ENCODE measurements at places on chromosomes 12 and 14.

- DNase-seq = no peak
Measured at GRCh38 chr12:64522316-64522715, 70.4 kb downstream of the TBK1 start.

DNA sequence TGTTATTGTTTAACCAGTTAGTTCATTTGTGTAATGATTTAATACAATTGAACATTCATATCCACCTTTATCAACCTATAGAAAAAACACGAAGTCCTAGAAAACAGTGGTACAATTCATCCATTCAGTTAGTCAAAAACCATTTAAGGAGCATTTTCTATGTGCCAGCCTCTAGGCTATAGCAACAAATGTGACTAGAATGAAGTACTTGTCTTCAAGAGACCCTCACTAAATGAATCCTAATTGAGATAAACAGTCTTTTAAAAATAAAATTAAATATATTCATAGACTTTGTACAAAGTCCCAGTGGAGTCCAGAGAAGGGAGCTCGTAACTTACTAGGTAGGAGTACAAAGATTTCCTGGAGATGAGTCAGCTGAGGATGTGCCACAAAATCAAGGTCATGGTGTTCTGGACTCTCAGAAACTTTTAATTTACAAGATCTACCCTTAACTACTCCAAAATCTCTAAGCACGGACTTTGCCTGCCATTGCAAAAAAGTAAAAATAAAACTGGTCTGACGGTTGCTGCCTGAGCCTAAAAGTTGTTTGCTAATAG is 430.7 kb upstream of the DCN start:
- no peak for DNase-seq

DNA sequence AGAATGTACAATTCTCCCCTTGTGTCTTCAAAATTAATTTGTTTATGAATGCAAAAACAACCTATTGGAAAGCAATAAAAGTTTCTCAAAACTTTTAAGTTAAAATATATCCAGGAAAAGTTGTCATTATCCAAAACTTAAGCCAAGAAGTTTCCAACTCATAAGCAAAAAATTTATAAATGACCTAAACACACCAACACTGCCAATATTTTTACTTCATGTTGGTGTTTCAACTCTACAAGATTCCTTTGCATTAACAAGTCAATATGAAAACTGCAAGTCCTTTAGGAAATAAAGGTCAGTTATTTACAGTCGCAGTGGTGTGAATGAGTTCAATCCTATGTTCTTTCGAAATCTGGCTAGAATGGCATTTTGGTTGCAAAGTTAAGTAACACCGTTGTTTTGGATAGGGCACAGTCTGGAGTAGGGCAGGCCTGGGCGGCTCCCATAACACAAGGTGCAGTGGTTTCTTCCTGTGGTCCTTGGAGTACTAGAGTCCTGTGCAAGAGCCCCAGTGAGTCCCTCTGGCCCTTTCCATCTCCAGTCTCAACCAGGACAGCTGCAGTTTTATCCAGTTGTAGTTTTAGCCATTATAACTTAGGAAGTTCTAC is 151.4 kb downstream of the MED13L start:
- no peak for DNase-seq

DNA sequence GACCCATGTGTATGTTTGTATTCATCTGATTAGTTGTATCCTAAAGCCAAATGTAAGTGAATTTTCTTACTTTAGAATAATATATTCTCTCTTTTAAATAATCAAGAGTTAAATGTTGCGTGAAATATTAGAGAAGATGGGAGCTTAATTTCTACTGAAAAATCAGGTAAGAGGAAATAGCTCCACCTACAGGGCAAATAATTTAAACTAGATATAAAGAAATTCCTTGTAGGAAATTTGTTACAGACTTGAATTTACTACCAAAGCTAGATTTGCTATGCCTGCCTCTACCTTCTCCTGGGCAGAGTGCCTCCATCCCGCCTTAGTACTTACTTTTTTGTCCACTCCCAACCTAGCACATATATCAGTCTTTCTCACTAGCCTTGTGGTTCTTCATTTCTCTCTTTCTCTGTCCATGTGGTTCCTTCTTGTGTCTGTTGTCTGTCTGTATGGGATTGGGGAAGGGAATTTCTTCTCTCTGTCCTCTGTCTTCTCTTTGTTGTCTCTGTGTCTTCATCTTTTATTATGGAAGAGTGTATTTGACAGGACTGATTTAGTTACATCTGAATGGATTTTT is 44.7 kb downstream of the PALS1 start:
- peak; percentile 26 for DNase-seq

DNA sequence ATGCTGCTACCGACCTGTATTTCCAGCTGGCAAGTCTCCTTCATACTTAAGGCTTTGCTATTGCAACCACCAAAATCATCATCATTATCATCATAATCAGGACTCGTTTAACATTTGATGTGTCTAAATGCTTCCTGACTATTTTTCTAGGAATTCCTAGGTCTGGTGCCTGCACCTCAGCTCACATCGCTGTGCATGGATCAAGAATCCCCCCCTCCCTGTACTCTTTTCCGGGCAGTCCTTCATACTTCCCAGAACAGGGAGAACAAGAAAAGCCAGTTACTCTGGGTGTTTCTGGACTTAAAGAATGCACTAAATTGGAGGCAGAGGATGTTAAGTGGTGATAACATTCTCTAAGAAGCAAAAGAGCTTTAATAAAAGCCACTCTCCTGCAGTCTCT is 9.4 kb downstream of the ERP27 start:
- no peak for DNase-seq

DNA sequence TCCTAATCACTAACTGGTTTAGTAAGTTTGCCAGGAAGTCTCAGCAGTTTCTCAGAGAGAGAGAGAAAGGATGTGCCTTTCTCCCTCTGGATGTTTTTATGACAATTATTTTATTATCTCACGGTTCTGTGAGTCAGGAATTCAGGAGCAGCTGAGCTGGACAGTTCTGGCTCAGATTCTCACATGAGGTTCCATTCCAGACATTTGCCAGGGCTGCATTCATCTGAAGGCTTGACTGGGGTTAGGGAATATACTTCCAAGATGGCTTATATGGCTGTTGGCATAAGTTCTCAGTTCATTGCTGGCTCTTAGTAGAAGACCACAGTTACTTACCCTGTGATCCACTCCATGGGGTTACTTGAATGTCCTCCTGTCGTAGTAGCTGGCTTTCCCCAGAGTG is 101.2 kb upstream of the ATF7IP start:
- no peak for DNase-seq

- DNase-seq = no peak
Measured at GRCh38 chr12:80184926-80185325, 85.6 kb downstream of the OTOGL start.

DNA sequence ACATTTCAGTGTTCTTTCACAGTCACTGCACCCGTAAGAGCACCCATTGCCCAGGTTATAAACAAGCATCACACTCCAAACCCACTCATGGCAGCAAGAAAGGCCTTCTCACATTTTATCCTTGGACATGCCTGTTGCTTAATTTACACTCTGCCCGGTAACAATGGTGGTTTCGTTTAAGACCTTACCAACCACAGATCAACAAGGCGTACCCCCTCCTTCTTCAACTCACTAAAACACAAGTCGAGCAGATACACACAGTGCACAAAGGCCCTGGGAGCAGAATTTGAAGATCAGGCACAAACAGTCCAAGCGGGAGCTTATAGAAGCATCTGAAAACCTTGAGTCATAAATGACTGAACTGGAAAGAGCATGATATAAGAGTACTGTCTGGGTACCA is 98.1 kb downstream of the GALC start:
- no peak for DNase-seq

GRCh38 chr12:46208370-46208769 is 60.5 kb downstream of the SLC38A1 start:
- DNase-seq = no peak

DNA sequence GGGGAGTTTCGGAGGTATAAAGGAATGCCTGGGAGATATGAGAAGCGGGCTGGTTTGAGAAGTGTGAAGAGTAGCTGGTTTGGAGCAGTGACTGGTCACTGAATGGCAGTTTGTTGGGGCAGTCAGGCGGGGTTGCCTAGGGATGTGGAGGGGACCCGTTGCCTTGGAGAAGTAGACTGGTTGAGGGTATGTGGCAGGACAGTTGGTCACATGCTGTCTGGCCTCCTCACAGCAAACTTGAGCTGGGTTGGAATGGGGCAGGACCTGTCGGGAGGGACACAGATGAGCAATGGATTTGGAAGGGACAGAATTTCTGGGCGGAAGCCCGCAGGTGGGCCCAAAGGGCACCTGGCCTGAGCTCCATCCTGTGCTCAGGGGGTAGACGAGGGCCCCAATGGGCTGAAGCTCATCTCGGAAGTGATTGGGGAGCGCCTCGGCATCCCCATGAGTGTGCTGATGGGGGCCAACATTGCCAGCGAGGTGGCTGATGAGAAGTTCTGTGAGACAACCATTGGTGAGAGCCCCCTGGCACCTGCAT is 2.2 kb downstream of the GPD1 start:
- no peak for DNase-seq

- no peak for DNase-seq
Measured at GRCh38 chr12:131055596-131056233, 102.0 kb downstream of the ADGRD1 start.

- DNase-seq = no peak
Measured at GRCh38 chr14:65864984-65865383, 452.5 kb downstream of the FUT8 start.

GRCh38 chr14:24076302-24076601 is 4.9 kb downstream of the CPNE6 start:
- DNase-seq = no peak

DNA sequence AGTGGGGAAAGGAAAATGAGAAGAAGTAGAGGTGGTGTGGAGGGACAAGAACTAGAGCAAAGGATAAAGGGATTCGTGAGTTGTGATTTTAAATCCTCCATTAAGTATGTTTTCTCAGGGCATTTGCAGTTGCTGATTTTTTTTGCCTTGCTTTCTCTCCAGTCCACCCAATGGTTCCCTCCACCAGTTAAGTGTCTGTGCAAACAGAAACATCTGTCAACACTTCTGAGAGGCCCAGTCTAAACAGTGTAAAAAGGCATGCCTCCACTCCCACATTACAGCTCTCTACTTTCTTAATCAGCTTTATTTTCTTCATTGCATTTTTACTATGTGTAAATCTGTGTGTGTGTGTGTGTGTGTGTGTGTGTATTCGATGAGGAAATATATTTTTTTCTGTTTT is 141.2 kb downstream of the PPFIA2 start:
- DNase-seq = no peak

DNA sequence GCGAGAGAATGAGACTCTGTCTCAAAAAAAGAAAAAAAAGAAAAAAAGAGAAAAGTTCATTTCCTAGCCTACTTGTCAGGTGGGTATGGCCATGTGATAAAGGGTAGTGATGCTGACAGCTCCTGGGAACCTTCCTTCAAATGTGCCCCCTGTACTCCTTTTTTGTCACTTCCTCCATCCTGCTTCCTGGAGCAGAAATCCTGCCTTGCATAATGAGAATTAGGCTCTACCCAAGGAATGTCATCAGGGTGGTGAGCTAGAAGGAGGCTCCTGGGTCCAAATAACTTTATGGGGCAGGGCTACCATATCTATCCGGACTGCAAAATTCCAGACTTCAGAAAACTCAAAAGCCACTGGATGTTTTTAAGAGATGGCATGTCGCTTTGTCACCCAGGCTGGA is 27.8 kb upstream of the FBXO34 start:
- no peak for DNase-seq

GRCh38 chr12:113990250-113991223 is 24.4 kb upstream of the RBM19 start:
- DNase-seq = no peak

DNA sequence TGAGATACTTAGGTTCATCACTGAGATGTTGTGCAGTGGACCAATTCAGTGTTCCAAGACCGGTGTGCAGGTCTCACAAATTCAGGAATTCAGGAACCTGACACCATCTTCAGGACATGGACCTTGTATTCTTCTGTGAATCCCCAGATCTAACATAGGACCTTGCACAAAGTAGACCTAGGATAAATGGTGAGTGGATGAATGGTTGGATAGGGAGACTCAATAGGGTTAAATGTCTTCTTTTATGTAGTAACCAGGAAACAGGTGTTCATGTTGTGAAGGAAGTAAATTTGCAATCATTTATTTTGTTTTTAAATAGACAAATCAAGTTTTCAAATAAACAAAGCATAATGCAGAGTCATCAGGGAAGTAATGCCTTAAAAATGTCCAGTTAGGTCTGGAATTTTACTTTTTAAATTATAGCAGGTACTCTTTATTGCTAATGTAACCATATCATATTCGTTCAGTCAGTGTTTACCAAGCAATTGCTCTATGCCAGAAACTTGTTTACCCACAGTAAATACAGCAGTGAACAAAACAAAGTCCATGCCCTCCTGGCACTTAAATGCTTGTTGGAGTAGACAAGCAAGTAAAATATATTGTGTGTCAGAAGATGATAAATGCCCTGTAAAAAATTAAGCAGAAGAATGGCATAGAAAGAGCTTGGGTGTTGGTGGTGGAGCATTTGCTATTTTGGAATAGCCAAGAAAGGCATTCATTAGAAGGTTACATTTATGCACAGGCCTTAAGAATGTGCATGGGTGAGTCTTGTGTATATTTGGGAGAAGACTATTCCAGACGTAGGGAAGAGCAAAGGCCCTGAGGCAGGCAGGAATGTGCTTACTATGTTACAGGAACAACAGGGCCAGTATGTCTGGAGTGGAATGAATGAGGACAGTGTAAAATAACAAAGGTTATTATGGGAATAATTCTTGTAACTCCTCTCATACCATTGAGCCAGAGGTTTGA is 26.3 kb downstream of the RXYLT1 start:
- DNase-seq = no peak

DNA sequence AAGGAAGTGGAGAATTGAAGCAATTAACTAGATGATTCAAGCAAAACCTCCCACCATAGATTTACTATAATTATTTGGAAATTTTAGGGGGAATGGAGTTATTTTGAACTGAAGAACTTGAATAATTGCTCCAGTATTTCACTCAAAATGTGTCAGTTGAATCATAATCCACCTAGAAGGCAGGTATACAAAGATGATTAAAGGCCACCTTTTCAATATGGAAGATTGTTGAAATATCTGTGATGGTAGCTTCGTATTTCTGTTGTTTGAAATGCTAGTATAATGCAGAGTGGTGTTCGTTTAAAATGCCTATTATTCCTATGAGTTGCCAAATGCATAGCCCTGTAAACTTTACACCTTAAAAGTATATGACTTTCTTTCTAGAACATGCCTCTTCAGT is 3.1 kb downstream of the HMGA2 start:
- DNase-seq = no peak

DNA sequence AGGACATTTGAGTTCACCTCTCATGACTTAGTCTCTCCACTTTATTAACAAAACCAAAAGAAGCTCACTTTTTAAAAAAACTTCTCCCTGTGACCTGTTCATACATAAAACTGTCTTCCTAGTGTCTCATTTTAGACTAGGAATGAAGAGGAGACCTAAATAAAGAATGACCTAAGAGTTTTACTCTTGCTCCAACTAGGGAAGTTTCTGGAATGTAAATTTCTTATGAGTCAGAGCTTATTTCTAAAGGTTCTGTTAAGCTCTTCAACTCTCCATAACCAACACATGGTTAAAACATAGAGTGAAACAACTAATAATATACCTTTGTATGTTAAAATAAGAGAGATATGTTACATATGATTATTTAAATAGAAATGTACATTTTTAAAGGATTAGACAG is 369.8 kb downstream of the EMP1 start:
- no peak for DNase-seq

- no peak for DNase-seq
Measured at GRCh38 chr12:92121826-92122225, 23.8 kb downstream of the BTG1 start.

All from CD4-positive, alpha-beta memory T cell (primary cell).